ENCODE measurements at places on chromosomes 12 and 14.

GRCh38 chr12:75596406-75596805 lies 85.0 kb upstream of the KRR1 start:
- no peak for DNase-seq

- no peak for DNase-seq
These were observed 6.9 kb downstream of the CDCA4 start for GRCh38 chr14:105014032-105014431.

DNA sequence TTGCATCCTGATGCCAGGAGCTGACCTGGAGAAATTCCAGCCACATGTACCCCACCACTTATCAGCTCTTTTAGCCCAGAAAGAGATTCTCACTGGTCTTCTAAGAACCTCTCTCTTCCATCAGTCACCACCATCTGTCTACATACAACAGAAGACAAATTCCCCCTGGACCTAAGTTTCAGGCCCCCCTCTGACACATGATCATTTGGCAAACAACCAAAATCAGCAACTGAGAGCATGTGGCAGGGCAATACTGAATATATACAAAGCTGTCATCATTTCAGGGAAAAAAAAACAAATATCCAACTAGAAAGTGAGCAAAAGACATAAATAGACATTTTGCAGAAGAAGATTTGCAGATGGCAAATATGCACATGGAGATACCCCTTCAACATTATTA lies 180.2 kb downstream of the FOXN3 start:
- no peak for DNase-seq

DNA sequence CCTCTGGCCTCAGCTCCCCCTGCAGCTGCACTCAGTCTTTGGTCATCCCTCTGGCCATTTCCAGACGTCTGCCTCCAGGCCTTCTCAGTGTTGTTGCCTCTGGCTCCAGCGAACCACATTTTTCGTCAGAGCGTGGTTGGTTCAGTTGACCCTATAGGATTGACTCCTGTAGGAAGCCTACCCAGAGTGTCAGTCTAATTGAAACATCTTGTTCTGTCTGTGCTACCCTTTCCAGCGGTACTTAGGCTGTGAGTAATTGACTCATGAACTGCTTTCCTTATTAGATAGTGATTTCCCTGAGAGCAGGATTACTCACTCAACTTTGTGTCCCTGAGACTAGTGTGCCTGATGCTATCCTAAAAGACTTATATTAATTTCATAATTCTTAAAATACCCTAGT lies 373.2 kb downstream of the ATP23 start:
- DNase-seq, result no peak
